C1 segment of cervical spinal cord (tissue), 14 donors: ENCODE measurements at places on chromosomes 1 and 21.

- DNase-seq, result peak; percentile 66
These were observed 106.9 kb upstream of the TMEM51 start for GRCh38 chr1:15046487-15047165.

DNA sequence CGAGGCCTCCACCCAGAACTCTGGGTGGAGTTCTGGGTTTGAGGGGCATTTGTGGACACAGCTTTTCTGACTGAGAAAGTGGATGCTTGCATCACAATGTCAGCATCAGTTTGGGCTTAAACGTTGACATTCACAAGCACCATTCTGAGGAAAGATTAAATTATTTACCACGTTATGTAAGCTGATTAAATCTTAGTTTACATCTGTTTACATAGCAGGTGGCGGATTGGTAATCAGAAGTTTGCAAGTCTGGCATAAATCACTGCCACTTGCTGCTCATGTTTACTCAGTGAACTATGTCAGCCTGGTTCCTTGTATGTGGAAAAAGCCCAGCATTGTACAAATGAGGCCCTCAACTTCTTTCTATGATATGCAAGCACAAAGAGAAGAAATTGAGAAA, 310.1 kb downstream of the PAPPA2 start:
- no peak for DNase-seq

DNA sequence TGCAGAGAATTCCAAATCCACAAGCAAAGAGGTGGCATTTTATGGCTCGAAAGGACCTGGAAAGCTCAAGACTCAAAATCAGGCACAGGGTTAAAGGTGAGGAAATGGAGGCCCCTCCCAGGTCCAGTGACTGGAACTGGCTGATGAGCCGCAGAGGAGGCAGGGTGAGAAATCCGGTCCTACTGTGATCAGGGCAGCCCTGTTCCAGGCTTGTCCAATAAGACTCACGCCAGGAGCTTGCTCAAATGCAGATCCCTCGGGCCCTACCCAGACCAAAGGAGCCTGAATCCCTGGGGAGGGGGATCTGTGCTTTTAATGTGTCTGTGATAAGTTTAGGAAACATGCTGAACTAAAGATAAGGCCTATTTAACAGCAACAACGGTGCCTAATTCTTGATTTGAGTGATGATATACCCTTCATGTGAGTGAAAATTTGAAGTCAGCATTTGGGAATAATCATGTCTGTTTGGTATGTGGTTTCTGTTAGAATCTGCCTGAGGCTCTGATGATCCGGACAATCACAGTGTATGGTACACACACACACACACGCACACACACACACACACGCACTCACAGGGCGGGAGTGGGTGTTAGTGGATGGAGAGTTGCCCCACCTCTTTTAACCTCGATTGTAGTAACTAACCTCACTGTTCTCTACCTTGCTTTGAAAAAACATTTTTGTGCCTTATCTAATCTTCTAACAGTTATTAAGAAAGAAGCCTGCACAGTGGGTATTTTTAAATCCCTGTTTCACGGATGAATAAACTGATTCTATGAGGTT, 54.1 kb upstream of the LYST start:
- DNase-seq, result no peak

DNA sequence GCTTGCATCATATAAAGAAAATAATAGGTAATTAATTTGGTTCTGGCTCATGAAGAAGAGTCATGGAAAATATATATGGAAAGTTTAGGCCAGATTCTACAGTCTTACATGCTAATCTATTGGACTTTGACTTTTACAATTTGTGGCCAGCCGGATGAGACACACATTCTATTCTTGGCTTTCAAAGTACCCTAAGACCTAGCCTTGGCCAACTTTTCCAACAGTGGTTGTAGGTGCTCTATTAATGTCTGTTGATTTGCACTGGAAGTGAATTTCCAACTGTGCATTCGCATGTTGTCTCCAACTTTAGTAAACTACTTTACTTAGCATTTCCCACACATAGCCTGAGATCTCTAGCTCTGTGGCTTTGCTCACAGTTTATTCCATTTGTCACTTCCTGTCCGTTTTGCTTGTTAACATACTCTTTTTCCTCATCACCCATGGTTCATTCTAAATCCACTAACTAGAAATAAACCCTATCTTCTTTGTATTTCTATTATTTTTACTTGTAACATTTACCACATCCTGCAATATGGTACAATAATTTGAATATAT, 644.0 kb downstream of the PTPRC start:
- DNase-seq, result no peak

- DNase-seq, result no peak
These were observed 1.6 kb downstream of the KCNE1 start for GRCh38 chr21:34510148-34511142.

DNA sequence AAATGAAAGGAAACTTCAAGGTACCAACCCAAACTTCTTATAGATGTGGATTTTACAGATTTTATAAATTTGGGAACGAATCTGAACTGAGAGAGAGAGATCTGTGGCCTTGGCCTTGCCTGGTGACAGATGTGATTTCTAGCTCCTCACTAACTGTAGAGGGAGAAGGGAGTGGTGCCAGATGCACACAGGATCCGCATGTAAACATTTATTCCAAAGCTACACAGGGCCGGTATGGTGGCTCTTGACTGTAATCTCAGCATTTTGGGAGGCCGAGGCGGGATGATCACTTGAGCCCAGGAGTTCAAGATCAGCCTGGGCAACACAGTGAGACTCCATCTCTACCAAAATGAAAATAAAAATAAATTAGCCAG, 77.1 kb downstream of the PGBD5 start:
- no peak for DNase-seq

DNA sequence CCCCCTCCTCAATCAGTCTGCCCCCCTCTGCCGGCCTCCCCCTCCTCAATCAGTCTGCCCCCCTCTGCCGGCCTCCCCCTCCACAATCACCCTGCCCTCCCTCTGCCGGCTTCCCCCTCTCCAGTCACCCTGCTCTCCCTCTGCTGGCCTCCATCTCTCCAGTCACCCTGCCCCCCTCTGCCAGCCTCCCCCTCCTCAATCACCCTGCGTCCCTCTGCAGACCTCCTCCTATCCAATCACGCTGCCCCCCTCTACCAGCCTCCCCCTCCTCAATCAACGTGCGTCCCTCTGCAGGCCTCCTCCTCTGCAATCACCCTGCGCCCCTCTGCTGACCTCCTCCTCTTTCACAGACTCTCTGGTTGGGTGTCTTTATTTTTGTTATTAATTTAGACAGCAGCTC, 11.5 kb upstream of the C1orf198 start:
- DNase-seq, result no peak
